ENCODE measurements at places on chromosomes 1 and 21.

GRCh38 chr1:205438213-205439158, 16.6 kb upstream of the LEMD1 start:
- no peak for DNase-seq

- DNase-seq = no peak
Observed at GRCh38 chr1:76928522-76928921, 61.2 kb downstream of the ST6GALNAC5 start.

DNA sequence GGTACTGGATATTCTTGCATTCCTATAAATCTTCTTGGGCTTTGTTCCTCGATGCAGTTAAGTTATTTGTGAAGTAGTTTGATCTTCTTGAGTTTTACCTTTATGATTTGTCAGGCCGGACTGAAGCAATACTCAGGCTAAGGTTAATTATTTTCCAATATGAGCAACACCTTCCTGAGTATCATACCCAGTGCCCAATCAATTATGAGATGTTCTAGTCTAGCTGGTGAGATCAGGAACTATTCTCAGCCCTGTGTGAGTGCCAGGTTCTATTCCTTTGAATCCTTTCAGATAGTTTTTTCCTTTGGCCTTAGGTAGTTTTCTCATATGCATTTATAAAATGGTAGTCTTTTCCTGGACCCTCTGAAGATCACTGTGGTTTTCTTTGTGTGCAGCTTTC, 92.5 kb downstream of the SCMH1 start:
- DNase-seq = no peak

DNA sequence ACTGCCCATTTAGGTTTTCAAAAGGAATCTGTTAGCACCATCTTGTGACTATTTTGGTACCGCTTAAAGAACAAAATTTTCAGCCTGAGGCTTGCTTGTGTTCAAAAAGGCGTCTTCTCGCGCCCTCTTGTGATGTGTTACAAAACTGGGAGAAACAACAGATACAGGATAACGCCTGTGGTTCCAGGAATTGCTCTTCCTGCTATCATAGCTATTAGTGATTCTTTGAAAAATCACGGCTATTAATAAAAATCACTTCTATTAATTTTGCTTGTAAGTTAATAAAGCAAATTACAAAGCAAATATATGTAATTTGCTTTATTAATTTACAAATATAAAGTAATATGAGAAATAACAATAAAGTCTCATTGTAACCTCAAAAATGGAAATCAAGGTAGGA, 82.2 kb upstream of the ABCD3 start:
- DNase-seq = peak; percentile 83

DNA sequence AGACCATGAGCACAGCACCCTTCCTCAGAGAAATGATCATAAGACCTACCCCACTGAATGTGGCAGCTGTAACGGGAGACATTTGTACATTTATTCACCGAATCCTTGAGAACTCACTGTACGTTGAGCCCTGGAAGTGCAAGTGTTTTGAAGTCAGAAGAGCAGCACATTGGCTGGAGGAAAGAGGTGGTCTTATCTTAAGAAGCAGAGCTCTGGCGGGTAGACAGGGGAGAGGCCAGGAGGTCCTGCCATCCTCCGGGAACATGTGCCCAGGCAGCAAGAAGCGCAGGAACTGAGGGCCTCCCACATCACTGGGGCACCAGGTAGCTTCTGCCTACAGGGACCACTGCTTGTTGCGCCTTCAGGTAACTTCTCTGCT, 169.2 kb upstream of the IRF2BP2 start:
- DNase-seq = no peak

GRCh38 chr1:158283965-158284364, 5.8 kb upstream of the CD1C start:
- DNase-seq = no peak

GRCh38 chr1:175178056-175178455, 14.5 kb downstream of the KIAA0040 start:
- DNase-seq = no peak

DNA sequence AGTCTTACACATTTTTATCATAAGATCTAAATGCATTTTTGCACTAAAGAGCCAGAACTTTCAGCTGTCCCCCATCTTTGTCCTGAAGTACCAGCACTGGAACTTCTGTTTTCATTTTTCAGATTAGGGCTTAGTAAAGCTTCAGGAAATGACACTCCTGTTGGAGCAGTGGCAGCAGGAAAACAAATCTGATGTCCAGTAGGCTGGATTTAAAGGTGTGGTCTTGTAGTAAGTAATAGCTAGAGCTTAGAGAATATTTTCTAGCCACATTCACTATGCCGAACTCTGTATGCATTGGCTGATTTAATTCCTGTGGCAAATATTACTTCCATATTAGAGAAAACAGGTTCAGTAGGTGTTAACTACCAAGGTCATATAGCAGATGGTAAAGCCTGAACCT, 103.6 kb downstream of the PTBP2 start:
- no peak for DNase-seq

GRCh38 chr1:28778021-28778420, 33.9 kb upstream of the OPRD1 start:
- DNase-seq = no peak

- DNase-seq = no peak
Observed at GRCh38 chr1:176904057-176904751, 260.3 kb downstream of the ASTN1 start.

- DNase-seq = no peak
Observed at GRCh38 chr1:168893359-168893801, 164.4 kb upstream of the DPT start.

DNA sequence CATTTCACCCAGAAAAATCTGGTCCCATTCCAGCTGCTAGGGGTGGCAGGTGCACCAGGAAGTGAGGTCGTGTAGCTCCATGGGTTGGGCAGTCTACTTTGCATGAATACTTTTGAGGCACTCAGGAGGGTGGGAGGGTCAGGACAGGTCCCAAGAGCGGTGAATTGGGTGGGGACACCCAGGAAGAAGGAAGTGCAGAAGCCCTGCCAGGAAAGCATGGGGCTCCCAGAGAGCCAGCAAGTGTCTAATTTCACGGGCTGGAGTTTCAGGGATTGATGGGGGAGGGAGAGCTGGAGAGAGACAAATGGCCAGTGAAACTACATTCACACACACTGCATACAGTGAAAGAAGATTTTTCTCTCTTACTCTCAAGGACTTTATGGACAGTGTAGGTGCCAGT, 137.8 kb downstream of the GALNT2 start:
- DNase-seq = no peak

DNA sequence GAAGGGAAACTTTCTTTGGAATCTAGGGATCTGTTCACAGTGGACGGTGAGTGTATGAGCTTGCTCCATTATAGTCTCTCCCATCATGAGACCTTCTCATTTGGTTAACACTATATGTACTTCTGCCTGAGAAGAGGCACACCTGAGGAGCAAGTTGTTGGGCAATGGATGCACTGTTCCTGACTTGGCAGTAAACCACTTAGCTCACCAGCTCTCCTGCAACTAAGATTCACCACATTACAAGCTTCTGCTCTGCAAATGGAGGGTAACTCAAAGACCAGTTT, 10.2 kb downstream of the MACF1 start:
- DNase-seq = no peak

GRCh38 chr1:195030793-195031192, 1577.4 kb downstream of the KCNT2 start:
- DNase-seq = no peak

- DNase-seq = no peak
Observed at GRCh38 chr1:25971811-25972180, 26.1 kb downstream of the PAFAH2 start.

DNA sequence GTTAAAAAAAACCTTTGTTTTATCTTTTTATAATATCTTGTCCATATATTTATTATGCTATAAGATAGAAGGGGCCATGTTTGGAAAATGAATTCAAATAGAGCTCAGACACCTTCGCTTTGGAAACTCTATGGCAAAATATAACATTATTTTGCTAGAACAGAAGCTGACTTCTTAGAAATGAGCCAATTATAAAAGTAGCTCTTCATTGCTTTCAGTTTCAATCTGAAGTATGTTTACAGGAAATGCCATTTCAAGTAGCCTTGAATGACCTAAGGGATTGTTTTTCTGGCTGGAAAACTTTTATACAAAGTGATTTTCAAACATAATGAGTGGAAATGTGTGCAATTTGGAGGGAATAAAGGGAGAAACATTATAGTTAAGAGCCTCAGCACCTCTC, 37.8 kb upstream of the GBP5 start:
- peak; percentile 12 for DNase-seq

- DNase-seq = no peak
Observed at GRCh38 chr1:147466543-147466942, 74.8 kb upstream of the BCL9 start.

- no peak for DNase-seq
Observed at GRCh38 chr1:18882486-18882885, 19.9 kb downstream of the ALDH4A1 start.

- DNase-seq = no peak
Observed at GRCh38 chr1:156112276-156113137, 2.0 kb upstream of the LMNA start.

DNA sequence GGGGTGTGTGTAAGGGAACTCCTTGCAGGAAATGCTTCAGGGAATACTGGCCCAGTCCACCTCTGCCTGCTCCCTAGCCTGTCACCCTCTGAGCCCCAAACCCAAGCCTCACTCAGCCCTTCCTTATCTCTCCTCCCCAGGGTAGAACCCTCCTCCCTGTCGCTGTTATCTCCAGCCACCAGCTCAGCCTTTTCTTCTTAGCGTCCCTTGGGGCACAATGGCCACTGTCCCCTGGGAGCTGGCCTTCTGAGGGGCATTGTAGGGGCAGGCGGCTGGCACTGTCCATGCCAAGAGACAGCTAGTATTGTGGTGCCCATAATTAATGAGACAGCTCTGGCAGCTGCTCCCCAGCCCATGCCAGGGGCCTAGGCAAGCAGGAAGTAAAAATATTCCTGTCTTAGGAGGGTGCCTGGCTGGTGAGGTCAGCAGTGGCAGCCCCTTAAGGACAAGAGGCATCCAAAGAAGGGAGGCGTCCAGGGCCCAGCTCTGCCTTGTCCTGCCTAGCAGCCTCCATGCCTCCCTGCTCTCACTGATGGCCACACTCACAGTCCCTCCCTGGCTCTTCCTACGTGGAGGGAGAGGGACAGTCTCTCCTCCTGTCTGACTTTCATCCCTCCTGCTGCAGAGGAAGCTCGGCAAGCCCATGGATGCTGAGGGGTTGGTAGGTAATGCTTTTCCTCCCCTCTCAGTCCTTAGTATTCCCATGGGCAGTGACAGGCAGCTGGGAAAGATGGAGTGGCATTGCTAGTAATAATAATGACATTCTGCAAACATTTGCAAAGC, 37.5 kb downstream of the KCNQ4 start:
- DNase-seq = no peak

GRCh38 chr1:177340601-177341067, 169.9 kb downstream of the BRINP2 start:
- DNase-seq = no peak

DNA sequence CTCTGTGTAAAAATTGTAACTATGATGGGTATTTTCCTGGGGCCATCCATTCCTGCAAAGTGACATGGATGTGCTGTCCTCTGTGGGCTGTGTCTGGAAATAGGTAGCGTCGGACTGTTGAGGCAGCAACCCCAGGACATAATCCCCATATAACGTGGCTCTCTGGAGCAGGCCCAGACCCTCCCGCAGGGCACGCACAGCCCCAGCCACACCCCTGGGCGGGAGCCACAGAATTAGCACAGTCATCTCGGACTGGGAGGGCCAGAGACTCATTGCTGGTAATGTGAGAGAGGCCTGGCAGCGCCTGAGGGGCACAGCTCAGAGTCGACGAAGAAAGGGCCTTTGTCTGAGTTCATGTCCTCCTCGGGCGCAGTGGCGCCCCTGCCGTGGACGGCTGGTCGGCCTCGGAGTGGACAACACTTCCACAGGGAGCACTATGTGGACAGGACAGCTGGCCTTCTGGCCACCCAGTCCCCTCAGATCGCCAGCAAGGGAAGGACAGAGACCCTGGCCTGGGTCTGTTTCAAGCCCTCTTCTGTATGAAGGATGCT, 20.1 kb downstream of the SIM2 start:
- DNase-seq = no peak

DNA sequence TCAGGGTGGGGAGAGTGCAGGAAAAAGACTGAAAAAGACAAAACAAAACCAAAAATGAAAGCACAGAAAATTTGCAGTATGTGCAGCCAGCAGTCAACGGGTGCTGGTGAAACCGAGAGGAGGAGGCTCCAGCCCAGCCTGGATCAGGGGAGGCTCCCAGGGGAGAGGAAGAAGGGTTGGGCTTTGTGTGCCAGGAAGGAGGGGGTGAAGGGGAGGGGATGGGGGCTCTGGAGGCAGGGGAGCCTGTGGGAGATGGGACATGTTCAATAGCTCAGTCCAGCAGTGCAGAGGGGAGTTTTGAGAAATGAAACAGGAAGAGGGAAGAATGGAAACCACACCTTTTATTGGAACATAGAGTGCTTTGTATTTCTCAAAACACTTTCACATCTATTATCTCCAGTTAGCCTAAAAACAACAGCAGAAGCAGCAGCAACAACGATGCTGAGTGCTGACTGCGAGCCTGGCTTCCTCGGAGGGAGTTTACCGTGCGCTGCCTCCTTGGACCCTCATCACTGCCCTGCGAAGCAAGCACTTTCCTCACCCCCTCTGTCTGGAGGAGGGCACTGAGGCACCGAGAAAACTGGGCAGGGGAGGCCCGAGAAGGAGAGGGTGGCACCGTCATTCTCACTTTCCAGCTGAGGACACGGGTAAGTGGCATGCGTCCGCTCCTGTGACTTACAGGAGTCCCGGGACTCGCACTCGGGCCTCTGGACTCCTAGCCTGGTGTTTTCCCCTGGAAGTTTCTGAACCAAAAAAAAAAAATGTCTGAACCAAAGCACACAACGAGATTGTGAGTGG, 62.9 kb downstream of the MDM4 start:
- no peak for DNase-seq

DNA sequence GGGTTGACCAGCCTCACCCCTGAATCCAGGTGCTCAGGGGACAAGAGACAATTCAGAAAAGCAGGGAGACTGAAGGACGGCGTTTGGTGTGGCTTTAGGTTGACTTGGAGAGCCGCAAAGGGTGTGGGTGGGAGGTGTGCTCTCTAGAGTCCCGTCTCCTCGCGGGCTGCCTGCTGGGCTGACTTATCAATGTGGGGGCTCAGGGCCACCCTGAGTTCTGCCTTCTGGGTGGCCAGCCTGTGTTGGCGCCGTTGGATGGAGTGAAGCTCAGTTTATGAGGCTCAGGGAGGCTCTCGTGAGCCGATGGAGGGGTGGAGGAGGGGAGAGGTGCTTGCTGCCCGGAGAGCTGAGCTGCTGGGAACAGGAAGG, 13.0 kb downstream of the GPR137B start:
- DNase-seq = no peak

- DNase-seq = no peak
Observed at GRCh38 chr1:183346276-183346732, 71.9 kb downstream of the NMNAT2 start.

GRCh38 chr1:99004861-99005442, at the start of gene PLPPR5:
Gene PLPPR5 (minus strand): TSS chr1:99004861. CDS start chr1:99004671, 190 bp downstream.
- no peak for DNase-seq

GRCh38 chr21:46157396-46157986, 2.1 kb upstream of the FTCD start:
- DNase-seq = no peak

DNA sequence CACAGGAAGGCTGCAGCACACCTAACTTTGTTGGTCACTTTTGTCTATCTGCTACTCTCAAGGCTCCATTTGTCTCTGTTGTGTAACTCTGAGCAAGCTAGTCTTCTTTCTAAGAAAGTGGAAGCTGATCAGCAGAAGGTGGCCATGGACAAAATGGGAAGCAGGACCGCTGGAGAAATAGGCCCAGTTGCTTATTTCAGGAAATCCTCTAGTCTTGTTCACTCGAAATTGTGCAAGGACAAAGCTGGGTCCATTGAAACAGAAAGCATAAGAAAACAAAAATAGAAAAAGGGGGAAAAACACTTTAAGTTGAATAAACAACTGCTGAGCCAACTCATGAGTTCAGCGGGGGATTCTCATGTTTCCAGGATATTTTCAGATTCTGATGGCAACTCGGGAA, 150.1 kb downstream of the PBX1 start:
- no peak for DNase-seq

All from SK-N-MC (cell line).